HAP-1 (cell line): ENCODE measurements at places on chromosomes 2 and 18.
A peak's percentile ranks its signal among the peaks of the same experiment; 100 is the strongest.

DNA sequence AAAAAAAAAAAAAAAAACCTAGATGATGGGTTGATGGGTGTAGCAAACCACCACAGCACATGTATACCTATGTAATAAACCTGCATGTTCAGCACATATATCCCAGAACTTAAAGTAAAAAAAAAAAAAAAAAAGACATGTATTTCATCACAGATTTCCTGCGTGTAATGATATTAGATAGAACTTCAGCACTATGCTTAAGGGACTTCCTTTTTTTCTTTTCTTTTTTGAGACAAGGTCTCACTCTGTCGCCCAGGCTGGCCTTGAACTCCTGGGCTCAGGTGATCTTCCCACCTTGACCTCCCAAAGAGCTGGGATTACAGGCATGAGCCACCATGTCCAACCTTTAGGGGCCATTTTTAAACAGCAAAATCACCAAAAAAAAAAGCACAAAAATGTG lies 42.0 kb downstream of the NEURL3 start:
- DNase-seq: no peak

DNA sequence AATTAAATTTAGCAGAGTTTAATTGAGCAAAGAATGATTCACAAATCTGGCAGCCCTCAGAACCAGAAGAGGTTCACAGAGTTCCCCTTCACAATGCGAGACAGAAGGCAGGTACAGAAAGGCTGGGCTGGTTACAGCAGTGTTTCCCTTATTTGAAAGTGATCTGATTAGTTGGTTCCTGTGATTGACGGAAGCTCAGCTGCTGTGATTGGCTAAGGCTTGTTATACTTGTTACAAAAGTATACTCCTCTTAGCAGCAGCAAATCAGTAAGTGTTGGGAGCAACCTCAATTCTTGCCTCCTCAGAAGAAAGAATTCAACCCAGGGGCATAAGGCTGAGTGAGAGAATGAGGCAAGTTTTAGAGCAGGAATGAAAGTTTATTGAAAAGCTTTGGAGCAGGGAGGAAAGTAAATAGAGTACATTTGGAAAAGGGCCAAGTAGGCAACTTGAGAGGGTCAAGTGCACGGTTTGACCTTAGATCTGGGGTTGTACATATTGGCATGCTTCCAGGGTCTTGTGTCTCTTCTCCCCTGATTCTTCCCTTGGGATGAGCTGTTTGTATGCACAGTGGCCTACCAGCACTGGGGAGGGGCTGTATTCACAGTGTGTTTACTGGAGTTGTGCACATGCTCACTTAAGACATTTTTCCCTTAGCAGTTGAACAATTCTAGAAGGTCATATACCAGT lies 431.8 kb upstream of the RAB12 start:
- no peak for DNase-seq

DNA sequence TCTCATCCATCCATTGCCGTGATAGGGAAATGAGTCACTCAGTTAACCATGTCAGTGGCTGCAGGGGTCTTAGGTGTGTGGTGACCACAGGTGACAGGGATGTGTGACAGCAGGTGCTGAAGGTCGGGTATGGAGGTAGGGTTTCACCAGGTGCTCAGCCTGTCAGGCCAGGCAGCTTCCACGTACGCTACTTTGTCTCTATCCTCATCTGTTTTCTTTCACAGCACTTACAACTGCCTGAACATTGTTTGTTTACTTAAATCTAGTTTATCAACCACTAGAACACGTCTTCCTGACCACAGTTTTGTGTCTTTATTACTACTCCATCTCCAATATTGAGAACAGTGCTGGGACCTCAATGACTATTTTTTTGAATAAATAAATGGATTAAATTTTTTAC lies 11.4 kb upstream of the UXS1 start:
- DNase-seq: no peak

DNA sequence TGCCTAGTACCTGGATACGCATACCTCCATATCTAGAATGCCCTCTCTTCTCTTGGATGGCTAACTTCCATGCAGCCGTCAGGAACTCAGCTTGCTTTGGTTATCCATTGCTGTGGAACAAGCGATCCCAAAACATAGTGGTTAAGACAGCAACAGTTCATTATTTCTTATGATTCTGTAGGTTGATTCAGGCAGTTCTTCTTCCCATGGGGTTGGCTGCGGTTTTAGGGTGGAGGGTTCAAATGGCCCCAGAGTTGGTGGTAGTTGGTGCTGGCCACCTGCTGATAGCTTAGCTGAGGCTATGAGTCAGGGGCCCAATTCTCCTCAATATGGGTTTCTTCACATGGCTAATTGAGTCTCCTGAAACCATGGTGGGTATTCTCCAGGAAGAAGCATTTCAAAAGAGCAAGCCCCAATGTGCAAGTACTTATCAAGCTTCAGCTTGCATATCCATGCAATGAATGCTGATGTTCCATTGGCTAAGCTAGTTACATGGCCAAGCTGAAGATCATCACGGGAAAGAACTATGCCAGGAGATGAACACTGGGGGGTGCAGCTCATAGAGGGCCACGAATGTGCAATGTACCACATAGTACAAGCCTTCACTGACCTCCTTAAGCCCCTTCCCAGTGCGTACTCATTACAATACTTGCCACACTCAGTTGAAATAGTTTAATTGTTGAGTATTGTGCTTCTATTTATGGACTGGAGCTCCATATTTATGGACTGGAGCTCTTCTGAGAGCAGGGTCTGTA lies 10.0 kb upstream of the RHOB start:
- no peak for DNase-seq

DNA sequence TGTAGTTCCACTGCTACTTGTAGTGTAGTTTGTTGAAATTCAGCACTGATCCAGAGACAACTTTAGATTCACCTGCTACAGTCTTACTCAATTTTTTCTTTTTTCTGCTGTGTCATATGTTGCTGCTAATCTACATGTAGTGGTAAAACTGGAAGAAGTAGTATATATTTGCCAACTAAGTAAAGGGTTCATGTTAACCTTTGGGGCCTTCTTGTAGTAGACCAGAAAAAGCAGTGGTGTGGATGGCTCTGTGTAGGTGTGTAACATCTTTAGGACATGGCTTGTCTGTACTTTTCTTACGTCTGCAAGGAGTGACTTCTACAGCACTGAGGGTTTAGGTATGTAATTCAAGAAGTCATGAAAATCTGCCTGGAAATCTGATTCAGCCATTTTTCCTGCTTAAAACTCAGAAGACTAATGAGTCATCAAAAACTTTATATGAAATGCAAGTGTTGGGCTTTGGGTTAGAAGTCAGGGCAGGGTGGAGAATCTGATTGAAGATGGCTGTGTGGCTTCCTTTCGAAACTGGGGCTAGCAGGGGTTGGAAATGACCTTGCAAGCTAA lies 8.4 kb downstream of the PTPRM start:
- no peak for DNase-seq

- no peak for DNase-seq
Observed at GRCh38 chr2:73257425-73258125, 23.5 kb downstream of the CCT7 start.

- DNase-seq: no peak
Observed at GRCh38 chr2:105929516-105929915, 184.8 kb downstream of the NCK2 start.

GRCh38 chr2:203993011-203993410 lies 56.4 kb downstream of the ICOS start:
- DNase-seq: no peak

GRCh38 chr2:130966775-130967490 lies 126.3 kb downstream of the FAM168B start:
- no peak for DNase-seq

- DNase-seq: no peak
Observed at GRCh38 chr2:104321116-104321795, 532.7 kb upstream of the POU3F3 start.

DNA sequence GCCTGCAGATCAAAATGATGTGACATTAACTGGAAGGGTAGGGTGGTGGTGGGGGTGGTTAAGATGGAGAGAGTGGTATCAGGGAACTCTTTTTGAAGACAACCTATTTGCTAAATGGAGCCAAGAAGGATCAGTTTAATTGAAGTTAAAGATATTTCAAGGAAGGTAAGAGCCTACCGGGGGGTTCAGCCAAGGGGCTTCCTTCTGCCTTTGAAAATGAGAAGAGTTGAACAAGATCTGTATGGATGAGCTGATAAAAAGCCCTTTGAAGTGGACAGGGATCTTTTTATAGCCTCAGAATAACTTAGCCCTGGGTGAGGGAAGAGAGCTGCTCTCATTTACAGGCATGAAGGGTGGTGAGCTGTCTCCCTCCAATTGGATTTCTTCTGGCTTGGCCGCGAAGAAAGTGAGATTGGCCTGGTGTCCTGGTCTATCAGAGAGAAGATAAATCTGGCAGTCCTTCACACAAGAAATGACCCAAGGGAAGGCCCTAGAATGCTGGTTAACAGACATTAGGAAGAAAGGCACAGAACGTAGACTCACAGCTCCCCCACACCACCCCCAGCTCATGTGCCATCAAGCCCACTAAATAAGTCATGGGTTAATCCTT lies 439.8 kb downstream of the TNS1 start:
- no peak for DNase-seq

- peak; percentile 53 for DNase-seq
Observed at GRCh38 chr2:156845806-156846558, 409.8 kb downstream of the GPD2 start.

DNA sequence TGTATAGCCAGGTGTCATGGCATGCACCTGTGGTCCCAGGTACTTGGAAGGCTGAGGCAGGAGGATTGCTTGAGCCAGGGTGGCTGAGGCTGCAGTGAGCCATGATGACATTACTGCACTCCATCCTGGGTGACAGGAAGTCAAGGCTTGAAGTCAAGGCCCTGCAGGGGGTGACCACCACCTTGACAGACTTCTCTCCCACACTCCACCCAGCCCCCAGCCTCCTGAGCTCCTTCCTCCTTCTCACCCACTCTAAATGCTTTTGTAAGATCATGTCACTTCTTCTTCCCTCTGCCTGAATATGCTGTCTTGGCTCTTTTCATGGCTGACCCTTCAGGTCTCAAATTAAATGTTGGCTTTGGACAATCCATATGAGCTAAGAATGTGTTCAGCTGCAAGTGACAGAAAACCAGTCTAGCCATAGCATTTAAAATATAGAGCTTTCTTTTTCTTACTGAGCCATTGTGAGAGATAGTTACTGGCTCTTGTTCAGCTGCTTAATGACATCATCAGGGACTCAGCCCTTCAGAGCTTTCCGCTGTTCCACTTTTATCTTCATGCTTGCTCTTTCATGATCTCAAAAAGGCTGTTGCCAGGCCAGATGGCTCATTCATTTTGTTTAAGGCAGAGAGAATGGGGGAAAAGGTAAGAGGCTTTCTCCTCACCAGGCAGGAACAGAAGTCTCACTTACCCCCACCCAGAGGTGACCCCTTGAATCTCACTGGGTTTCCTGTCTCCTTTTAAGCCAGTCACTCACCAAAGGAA lies 36.7 kb upstream of the TTC39C start:
- no peak for DNase-seq

GRCh38 chr2:85736456-85737355 lies 17.1 kb upstream of the ATOH8 start:
- no peak for DNase-seq

DNA sequence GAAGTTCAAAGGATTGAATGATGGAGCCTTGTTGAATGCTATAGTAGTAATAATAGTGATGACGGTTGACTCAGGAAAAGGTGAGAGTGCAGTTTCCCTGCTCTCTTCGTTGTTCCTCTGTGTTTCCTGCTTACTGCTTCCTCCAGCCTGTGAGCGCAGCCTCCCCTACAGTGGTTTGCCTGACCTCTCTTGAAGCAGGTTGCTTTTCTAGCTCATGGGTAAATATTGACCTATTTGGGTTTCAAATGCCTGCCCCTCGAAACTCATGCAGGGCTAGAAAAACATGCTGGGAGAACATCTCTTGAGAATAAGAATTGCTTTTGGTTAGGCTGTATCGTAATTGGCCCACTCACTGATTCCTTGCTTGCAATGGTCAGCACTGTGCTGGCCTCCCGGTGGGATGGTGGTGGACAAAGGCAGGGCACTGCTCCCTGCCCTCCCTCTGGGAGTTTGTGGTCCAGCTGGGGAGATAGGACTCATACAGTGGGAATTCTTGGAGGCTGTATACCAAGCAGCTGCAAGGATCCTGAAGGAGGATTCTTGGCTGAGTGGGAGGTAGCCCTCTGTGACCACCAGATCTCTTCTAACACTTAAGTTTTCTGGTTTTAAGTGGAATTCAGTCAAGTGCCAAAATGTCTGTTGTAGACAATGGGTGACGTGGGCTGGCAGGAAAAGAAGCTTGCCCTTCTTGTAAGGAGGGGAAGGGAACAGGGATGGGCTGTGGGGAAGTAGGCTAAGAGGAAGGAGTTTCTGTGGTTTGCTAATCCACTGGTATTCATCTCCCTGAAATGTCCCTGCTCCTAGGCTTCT lies 5.4 kb upstream of the RNF181 start:
- no peak for DNase-seq

DNA sequence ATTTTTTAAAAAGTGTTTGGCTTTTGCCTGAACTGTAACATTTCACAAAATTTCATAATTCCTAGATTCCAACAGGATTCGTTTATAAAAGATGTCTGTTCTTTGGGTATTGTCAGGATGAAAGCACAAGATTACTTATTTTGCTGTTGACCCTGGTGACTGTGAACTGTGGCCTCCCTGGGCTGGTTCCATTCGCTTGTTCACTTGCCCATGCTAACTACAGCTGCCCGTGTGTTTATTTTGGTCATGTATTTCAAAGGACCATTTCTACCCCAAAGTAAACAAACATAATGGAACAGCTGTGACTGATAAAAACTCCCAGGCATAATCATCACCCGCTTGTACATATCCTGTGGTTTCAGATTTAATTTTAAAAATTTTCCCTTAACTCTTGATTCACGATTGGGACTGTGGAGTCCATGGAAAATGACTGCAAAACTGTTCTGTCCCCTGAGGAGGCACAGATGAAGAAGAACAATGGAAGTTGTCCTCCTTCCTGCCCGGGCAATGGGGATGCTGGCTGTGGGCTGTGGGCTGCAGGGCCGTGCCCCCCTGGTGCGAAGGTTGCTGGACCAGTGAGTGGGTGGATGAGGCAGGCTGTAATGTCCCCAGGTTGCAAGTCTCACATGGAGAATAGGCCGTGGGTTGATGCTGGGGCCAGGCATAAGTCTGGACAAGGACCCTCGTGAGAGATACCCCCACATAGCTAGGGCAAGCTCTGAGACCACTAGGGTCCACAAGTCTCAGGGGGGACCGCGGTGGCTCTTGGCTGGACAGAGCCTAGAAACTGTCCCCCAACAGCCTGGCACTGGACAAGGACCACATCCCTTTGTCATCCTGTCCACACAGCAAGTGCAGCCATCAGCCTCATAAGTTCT lies 28.9 kb upstream of the HDAC4 start:
- no peak for DNase-seq

GRCh38 chr2:12330916-12331315 lies 385.8 kb upstream of the TRIB2 start:
- DNase-seq: no peak

DNA sequence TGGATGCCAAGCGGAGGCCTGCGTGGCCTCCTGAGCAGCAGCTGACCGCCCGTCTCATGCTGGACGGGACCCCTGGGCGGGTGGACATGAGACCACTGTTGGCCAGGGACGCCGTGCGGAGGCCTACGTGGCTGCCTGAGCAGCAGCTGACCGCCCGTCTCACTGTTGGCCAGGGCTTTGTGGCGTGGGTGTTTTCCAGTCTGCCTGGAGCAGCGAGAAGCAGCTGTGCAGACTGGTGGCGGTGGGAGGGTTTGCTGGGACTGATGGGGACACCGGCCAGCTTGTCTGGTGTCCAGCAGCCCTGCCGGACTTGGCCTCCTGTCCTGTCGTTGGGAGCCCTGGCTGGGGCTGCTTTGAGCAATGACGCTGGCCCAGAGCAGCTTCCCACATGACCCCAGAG lies 5.8 kb upstream of the D2HGDH start:
- no peak for DNase-seq

GRCh38 chr2:173002751-173003541 lies 72.7 kb upstream of the MAP3K20 start:
- no peak for DNase-seq

GRCh38 chr2:150319658-150320555 lies 167.6 kb downstream of the RND3 start:
- no peak for DNase-seq
